ENCODE measurements at places on chromosomes 4 and X. TPM values are rescaled to one million over a fixed set of nuclear protein-coding genes. Genes with fewer than 3 reads are reported as not detected.

FMR1NB gene
- total RNA-seq = not detected

TMEM192 gene
- total RNA-seq = 10.2 TPM

- DNase-seq = no peak
These were observed 2.7 kb downstream of the PPARGC1A start for GRCh38 chr4:23887173-23887572.

GRCh38 chr4:171588051-171588545, 225.1 kb upstream of the GALNTL6 start:
- DNase-seq = no peak

DNA sequence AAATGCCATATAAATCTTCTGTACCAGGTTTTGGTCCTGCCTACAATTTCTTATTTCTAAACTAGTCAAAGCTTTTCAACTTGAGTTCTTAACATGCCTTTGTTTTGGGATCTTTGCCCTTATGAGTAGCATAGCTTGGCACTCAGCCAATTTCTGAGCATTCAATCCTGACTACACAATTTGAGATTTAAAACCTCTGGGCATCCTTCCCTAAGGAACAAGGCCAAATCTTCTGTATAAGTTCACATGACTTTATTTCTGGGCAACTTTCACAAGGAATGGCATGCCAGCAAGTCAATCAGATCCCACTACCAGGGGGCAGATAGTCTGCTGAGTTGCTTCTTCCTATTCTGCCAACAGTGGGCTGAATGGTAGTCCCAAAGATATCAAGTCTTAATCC, 254.2 kb downstream of the ADAMTS3 start:
- no peak for DNase-seq

DNA sequence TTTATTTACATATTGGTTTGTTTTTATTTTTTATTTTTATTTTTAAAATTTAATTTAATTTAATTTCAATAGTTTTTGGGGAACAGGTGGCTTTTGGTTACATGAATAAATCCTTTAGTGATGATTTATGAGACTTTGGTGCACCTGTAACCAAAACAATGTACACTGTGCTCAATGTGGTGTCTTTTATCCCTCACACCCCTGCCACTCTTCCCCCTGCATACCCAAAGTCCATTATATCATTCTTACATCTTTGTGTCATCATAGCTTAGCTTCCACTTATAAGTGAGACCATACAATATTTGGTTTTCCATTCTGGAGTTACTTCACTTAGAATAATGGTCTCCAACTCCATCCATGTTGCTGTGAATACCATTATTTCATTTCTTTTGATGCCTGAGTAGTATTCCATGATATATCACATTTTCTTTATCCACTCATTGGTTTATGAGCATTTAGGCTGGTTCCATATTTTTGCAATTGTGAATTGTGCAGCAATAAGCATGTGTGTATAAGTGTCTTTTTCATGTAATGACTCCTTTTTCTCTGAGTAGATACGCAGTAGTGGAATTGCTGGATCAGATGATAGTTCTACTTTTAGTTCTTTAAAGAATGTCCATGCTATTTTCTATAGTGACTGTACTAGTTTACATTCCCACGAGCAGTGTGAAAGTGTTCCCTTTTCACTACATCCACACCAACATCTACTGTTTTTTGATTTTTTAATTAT, 157.1 kb downstream of the CPXCR1 start:
- no peak for DNase-seq

DNA sequence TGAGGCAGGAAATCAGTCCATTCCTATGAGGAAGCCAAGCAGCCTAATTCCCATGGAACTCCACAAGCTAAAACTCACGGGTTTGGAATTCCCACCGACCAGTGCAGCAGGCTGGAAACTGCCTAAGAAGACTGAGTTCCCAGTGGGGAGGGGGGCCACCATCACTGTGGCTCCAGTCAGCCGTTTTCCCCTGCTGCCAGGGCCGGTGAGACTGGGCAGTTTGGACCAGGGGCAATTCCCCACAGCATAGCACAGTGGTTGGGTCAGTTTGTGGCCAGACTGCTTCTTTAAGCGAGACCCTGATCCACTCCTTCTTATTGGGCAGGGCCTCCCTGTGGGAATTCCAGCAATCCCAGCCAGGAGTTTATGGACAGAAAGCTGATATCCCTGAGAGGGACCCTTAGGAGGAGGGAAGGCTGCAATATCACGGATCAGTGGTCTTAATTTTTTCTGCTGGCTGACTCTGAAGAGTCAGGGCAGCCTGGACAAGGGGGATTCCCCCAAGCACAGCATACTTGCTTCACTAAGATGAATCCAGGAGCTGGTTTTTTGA, 20.7 kb downstream of the PAGE5 start:
- no peak for DNase-seq
